ENCODE measurements at places on chromosomes 11 and 22.

DNA sequence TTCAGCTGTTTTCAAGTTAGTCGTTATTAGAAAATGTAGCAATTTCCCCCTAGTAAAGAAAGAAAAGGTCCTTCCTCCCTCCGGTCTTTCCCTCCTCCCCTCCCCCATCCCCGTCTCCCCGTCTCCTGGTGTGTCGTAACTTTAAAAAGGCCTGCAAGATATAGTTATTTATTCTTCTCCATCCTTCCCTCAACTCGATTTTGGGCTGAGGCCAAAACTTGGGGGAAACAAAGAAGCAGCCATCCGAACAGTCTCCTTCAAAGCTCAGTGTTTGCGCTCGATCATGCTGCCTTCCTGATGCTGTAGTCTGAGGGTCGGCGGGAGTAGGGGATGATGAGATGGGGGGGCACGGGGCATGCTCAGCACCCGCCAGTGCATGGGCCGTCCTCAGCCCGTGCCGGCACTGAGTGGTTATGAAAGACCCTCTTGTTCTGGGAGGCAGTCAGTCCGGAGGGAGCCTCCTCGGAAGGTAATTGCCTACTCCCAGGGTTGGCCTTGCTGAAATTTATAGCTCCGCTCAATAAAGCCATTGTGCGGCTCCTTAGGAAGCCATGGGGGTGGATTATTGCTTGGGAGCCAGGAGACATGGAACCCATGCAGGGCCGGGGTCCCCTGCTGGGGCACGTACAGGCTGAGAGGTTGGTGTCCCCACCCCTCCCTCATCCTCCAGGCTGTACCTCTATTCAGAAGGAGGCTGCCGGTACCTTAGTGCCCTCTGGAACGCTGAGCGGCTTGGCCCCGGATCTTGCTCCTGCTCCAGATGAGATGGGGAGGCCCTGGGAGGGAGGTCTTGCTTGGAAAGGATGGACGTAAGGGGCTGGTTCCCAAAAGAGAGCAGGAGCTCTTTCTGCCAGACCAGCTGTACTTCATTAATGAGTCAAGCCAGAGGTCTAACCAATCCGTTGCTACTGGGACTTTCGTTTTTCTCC, 212.7 kb upstream of the CADM1 start:
- DNase-seq = no peak

DNA sequence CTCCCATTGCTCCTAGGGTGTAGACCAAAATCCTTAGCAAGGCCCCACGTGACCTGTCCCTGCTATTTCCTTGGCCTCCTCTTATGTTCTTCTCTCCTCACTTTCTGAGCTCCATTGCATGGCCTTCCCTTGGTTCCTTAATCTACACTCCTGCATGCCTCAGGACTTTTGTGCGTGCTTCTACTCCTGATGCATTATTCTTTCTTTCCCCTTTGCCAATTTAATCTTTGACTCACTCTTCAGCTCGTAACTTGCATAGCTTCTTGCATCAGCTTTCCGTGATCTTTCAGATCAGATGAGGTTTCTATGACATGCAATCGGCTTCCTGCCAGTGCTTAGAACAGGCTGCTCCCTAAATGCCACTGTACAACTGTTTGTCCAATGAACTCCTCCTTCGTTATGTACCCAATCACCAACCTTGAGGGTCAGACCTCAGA, 261.6 kb upstream of the CADM1 start:
- no peak for DNase-seq

DNA sequence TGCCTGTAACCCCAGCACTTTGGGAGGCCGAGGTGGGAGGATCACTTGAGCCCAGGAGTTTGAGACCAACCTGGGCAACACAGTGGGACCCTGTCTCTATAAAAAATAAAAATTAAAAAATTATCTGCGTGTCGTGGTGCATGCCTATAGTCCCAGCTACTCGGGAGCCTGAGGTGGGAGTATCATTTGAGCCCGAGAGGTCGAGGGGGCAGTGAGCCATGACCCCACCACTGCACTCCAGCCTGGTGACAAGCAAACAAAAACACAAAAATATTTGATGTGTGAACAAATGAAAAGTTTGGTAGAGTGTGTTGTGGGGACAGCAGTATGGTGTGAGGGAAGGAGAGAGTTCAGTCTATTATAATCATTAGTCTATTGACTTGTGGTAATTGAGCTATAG, 90.8 kb upstream of the PARVA start:
- no peak for DNase-seq

GRCh38 chr11:131441051-131441810, 70.8 kb downstream of the NTM start:
- DNase-seq = no peak

- peak; percentile 19 for DNase-seq
Observed at GRCh38 chr11:102254047-102254446, 63.2 kb upstream of the BIRC3 start.

- no peak for DNase-seq
Observed at GRCh38 chr11:69475141-69475865, 6.2 kb upstream of the LINC01488 start.

DNA sequence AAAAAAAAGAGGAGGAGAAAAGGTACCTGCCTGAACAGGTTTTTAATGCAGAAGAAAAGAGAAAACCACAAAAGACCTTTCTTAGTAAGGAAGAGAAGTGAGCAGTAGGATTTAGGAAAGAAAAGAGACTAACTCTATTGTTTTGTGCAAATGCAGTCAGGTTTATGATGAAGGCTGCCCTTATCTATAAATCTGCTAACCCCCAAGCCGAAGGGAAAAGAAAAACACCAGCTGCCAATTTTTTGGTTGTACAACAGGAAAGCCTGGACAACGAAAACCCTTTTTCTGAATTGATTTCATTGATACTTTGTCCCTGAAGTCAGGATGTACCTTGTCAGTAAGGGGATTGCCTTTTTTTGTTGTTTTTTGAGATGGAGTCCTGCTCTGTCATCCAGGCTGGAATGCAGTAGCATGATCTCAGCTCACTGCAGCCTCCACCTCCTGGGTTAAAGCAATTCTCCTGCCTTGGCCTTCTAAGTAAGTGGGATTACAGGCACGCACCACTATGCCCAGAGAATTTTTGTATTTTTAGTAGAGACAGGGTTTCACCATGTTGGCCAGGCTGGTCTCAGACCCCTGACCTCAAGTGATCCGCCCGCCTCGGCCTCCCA, 21.2 kb downstream of the POLD4 start:
- DNase-seq = no peak

DNA sequence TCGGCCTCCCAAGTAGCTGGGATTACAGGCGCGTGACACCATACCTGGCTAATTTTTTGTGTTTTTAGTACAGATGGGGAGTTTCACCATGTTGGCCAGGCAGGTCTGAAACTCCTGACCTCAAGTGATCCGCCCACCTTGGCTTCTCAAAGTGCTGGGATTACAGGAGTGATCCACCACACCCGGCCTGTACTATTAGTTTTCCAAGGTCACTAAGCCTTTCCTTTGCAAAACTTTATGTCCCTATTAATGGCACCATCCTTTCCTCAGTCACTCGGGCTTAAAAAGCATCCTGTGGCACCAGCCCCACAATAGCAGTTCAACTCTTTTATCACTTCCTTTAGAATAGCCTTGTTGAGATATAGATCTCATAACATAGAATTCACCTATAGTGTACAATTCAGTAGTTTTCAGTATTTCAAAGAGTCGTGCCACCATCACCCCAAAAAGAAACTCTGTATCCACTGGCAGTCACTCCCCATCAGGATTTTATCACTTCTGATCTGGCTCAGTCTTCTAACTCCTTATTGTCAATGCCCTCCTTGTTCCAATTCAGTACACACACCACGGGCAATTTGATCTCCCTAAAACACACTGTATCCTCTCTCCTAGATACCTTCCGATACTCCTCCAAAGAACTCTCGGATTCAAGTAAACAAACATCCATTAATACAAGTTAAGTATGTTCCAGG, 921 bp upstream of the BCL2L13 start:
- no peak for DNase-seq

GRCh38 chr11:97990162-97990920, 1030.4 kb upstream of the CNTN5 start:
- no peak for DNase-seq

DNA sequence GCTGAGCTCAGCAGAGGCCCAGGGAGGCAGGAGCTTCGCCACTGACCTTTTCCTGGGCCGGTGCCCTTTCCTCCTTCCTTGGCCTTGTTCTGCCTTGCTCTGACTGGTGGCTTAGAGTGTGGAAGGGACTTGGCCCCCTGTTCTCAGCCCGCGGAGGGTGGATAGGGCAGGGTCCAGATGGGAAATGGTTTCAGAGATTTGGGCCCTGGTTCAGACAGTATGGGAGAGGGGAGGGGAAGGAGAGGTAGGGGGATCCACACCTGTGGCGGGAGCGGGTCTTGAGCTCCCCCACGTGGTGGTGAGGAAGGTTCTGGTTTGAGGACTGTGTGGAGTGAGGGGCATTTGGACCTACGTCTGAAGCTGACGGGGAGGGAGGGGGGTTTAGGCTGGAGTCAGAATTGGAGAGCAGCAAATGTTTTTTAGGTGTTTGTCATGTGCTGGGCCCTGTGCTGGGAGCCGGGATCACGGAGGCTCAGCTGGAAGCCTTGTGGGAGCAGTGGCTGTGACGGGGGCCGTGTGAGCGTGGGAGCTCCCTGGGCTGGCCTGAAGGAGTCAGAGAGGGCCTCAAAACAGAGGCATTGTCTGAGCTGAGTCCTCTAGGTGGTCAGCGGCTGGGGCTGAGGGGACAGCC, 27.2 kb downstream of the SHANK3 start:
- DNase-seq = no peak

DNA sequence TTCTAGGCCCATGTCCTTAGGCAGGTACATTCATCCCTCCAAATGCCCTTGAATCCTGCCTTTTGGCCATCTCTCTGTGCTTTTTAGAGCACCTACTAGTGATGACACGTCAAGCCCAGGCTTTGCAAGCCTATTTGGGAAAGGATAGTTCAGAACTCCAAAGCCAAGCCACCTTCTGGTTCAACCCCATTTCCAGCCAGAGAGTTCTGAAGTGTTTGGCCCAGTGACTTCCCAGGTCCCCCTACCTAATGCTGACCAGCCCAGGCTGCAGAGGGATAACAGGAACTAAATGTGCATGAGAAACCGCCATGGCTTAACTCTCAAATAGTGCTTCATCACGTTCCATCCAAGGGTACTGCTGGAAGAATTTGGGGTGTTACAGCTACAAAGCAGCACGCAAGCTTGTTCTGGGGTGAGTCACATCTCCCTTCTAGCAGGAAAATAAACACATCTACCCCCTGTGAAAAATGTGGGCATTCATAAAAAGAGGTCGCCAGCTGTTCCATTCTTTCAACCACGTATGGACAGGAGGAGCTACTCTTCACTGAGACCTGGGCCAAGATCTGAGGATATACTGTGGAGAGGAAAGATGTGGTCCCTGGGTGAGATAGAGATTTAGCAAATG, 2.0 kb upstream of the FXYD6 start:
- no peak for DNase-seq

- no peak for DNase-seq
Observed at GRCh38 chr11:133753150-133753549, 92.2 kb downstream of the SPATA19 start.

- DNase-seq = no peak
Observed at GRCh38 chr11:127670374-127671119, 670.0 kb upstream of the KIRREL3 start.

DNA sequence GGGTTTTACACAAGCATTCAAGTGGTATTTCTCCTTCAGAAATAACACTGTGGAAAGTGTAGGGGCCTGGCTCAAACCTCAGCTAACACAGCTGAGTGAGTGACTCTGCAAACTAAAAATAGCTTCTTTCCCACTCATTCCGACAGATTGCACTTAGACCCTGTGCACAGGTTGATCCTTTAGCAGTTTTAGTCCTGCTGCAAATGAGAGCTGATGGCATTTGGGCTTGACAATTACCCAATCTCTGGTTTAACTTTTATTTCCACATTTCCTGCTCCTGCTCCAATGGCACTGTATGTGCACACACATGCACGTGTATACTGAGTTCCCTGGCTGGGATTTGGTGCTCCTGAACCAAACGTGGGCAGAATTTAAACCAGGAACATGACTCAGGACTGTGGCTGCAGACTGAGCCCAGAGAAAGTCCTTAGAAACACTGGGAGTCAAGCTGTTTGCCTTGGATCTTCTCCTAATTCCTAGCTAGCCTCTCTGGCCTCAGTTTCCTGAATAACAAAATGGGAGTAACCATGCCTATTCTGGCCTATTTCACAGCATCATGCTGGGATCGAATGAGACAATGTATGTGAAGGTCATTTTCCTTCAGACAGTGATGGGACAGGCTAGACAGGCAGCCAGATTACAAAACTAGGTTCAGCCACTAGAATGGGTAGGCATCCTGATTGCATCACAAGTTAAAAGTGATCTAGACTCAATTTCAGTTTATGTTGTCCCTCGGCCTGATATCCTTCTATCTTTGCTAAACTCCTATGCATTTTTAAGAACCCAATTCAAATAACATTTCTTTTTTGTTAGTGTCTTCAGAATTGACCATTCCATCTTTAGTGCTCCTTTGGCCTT, 58.2 kb downstream of the SERGEF start:
- DNase-seq = no peak

GRCh38 chr22:42436404-42436803, 4.2 kb upstream of the NFAM1 start:
- DNase-seq = no peak

- DNase-seq = peak; percentile 72
Observed at GRCh38 chr22:19756288-19757128, 4.1 kb upstream of the TBX1 start.

GRCh38 chr11:117146521-117146920, 2.4 kb downstream of the PAFAH1B2 start:
- no peak for DNase-seq

GRCh38 chr11:69220561-69221051, 64.9 kb downstream of the SMIM38 start:
- no peak for DNase-seq

DNA sequence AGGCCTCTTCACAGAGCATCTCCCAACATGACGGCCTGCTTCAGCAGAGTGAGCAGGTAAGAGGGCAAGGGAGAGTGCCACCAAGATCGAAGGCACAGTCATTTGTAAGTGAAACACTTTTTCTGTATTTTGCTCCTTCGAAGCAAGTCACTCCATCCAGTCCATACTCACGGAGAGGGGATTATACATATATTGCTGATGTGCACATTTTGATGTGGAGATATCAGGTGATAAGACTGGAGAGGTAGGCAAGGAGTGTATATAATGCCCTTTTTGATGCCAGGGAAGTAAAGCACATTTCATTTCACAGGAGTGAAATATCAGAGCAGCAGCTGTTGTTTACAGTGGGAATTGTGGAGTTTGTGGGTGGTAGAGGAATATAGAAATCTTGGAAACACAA, 11.2 kb downstream of the PTS start:
- DNase-seq = no peak

- no peak for DNase-seq
Observed at GRCh38 chr22:27825174-27825573, 23.6 kb upstream of the MN1 start.

All from B cell (primary cell).